CD4-positive, alpha-beta T cell treated with Interleukin-10 for 1 hour (primary cell): ENCODE measurements at places on chromosomes 4 and X.

DNA sequence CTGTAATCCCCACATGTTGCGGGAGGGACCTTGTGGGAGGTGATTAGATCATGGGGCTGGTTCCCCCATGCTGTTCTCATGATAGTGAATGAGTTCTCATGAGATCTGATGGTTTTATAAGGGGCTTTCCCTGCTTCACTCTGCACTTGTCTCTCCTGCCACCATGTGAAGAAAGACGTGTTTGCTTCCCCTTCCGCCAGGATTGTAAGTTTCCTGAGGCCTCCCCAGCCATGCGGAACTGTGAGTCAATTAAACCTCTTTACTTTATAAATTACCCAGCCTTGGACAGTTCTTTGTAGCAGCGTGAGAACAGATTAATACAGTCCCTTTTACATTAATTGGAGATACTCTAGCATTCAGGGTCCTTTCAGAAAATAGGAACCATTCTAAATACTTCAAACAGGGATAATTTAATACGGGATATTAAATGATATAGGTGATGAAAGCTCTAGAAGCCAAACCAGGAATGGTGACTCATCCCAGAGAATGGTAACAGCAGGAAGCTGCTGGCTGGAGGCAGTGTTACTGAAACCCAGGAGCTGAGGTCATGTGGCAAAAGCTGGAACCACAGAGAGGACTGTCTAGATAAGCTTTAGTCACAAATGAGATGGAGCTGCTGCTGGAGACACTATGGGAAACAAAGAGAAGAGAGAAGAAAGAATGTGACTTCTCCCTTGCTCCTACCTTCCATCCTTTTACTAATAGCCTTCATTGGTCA is 57.3 kb downstream of the GSTCD start:
- DNase-seq = no peak

- DNase-seq = no peak
These were observed 529.1 kb upstream of the SMIM31 start for GRCh38 chr4:164224871-164225270.

DNA sequence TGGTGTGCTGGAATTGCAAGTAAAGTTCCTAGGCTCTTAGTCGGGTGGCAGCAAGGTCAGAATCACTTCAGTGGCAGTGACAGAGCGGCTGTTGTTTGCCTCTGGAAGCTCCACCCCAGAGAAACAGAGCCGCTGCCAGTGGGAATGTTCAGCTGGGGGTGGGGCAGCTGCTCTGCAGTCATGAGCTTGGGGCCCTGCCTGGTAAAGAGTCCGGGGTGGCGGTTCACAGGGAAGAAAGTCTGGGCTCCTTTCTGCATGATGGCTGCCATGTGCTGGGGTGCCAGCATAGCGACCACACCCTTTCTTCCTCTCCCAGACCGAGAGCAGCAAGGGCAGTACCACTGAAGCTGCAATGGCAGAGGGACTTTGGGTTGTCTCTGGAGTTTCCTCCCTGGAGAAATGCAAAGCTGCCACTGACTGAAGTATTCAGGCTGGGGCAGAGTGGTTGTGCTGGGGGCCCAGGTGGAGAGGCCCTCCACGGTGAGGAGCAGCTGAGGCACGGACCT is 108.8 kb upstream of the CENPE start:
- no peak for DNase-seq

- DNase-seq = peak; percentile 1
These were observed 741 bp downstream of the ANAPC4 start for GRCh38 chr4:25377572-25378436.

- no peak for DNase-seq
These were observed 2.7 kb upstream of the SORCS2 start for GRCh38 chr4:7189475-7190277.

GRCh38 chr4:79621061-79621460 is 213.0 kb upstream of the GK2 start:
- no peak for DNase-seq

DNA sequence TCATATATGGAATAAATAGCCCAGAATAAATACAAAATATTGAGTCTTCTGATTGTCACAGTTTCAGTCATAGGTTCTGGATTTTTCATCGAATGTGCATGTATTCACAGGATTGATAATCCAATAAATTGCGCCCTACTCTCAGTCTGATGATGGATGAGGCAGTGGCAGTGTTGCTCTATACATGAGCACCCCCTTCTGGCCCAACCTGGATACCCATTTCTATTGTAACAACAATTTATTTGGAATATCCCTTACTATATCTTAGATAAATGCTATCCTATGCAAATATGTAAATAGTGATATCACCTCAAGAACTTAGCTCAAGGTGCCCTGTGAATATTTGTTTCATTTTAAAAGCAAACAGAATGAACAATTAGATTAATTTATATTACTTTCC is 733.7 kb upstream of the PABPC4L start:
- DNase-seq = no peak

- DNase-seq = peak; percentile 3
These were observed 200.5 kb downstream of the INPP4B start for GRCh38 chr4:142645475-142646108.

- no peak for DNase-seq
These were observed 12.6 kb downstream of the SH3RF1 start for GRCh38 chr4:169258141-169258540.

DNA sequence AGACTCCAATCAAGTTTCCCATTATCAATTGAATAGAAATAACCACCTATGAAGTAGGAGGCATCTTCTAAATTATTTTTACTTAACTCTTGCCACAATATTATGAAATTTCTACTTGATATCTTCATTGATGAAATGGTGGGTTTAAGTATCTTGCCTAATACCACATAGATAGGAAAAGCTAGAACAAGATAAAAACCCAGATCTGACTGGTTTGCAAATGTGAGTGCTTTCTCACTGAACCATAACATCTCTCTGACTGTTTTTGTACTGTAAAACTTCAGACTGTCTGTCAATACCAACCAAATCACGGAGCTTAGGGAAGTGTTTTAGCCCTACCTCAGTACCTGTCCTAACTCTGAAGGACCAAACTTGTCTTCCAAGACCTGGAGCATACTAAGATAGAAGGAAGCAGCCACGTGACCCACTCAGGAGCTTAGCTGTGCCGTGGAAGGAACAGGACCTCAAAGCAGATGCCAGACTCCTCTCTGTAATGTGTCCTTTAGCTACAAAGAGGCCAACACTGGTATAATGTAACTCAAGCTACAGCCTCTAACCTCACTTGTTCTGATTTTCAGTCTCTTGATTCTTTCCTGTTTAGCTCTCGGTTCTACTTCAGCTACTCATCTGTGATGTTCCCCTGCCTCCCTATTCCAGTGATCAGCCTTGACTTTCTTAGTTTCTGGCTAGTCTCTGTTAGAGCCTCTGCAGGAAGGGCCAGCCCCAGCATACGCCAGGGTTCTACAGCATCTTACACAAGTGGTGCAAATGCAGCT is 84.4 kb downstream of the LRP2BP start:
- DNase-seq = no peak

- DNase-seq = no peak
These were observed 46.6 kb downstream of the TSPAN7 start for GRCh38 chrX:38607976-38608375.

DNA sequence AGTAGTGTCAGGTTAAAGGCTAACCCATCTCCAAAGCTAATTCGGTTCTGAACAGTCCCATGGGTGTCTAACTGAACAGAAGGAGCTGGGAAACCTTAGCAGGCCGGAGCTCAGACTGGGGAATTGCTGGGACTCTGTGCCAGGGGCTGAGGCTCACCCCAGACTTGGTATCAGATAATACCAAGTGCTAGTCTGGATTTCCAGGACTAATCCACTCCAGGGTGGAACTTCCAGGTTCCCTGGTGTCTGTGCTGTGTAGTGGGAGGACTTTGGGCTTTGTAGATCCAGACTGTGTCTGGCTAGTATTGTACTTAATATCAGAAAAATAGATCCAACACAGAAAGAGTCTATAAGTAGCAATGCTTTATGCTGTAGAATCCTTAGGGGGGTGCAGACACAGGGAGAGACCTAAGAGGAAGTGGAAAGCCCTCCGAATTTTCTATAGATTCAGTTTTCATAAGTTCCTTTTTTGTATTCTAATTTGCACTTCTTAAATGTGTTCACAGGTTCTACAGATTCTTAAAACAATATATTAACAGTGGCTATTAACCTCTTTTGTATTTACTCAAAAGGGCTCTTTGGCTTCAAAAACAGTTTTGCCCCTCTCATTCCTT is 4.1 kb downstream of the ZNF827 start:
- no peak for DNase-seq

DNA sequence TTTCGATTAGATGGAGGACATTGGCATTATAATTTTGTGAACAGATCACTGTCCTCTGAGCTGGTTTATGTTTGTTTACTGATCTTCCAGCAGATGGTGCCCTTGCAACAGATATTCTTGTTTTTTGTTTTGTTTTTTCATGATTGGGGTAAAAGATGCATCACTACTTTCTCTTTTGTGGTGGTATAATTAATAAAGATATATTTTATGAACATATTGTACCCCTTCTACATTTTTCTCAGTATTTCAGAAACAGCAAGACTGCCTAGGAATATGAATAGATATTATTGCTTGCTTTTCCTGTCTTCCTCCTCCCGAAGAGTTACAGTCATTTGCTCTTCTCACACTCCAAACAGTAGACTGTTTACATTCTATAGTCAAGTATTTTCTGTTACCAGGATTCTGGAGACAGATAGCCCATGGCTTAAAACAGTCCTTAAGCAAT is 905.2 kb downstream of the TRAM1L1 start:
- no peak for DNase-seq
